ENCODE measurements at places on chromosomes 11 and 22. TPM values are rescaled to one million over a fixed set of nuclear protein-coding genes. Genes with fewer than 3 reads are reported as not detected.

- no peak for DNase-seq
Measured at GRCh38 chr11:15471895-15472799, 357.4 kb downstream of the INSC start.

The EMID1 gene
- 1.8 TPM for total RNA-seq

The TMEM191C gene
- 0.65 TPM for total RNA-seq

The CCDC116 gene
- not detected for total RNA-seq

The TRIM6 gene
- 3.3 TPM for total RNA-seq

The IGSF9B gene
- 29.7 TPM for total RNA-seq

The NPAS4 gene
- not detected for total RNA-seq

The RFPL2 gene
- total RNA-seq = not detected

- no peak for DNase-seq
Measured at GRCh38 chr11:58926251-58926650, 13.0 kb upstream of the GLYATL1 start.

GRCh38 chr22:39949964-39950737, 10.0 kb upstream of the TMA7B start:
- DNase-seq = no peak

DNA sequence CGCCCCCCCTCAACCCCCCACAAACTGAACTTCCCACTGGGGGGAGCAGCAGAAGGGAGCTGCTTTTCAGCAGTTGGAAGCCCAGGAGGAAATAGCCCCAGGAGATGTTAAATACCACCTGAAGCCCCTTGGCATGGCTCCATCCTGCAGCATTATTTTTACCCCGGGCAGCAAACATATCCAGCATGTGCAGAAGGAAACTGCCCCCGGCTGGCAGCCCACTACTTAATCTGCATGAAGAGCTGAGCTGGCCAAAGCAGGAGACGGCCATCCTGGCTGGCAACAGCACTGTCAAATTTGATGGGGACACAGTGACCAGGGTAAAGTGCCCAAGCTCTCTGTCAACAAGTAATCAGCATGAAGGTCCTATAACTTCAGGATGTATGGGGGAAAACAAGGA, 32.0 kb downstream of the BUD13 start:
- no peak for DNase-seq

DNA sequence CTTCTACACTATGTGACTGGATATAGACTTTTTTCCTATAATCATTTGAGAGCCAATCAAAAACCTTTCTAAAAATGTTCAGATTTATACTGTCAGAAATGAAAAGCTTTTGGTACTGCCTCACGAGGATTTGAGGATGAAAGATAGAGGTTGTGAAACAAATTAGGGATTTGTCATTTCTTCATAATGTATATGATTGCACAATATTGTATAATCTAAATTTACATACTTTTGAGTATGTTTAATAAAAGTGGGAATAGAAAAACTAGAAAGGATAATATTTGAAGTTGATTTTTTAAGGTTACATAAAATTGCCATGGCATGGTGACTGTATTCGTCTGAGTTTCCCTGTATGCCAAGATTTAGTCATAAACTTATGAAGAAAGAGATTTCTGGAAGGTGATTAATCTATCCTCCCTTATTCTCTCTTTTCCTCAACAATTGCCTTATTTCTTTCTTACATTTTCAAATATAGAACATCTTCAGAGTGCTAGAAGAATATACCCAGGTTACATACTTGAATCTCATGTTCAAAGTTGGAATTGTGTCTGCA, 56.2 kb downstream of the CASP12 start:
- no peak for DNase-seq

GRCh38 chr11:61034111-61034510, 62.6 kb downstream of the CD6 start:
- DNase-seq = no peak

GRCh38 chr11:18775492-18776292, 15.9 kb downstream of the PTPN5 start:
- no peak for DNase-seq

- DNase-seq = no peak
Measured at GRCh38 chr11:24298146-24298545, 198.7 kb upstream of the LUZP2 start.

The GSTP1 gene
- 948 TPM for total RNA-seq

GRCh38 chr11:30725645-30726195, 139.6 kb upstream of the MPPED2 start:
- DNase-seq = no peak

GRCh38 chr22:43783777-43784176, 28.3 kb downstream of the EFCAB6 start:
- no peak for DNase-seq
